ENCODE measurements at places on chromosomes 2 and 18. TPM values are rescaled to one million over a fixed set of nuclear protein-coding genes. Genes with fewer than 3 reads are reported as not detected.

DNA sequence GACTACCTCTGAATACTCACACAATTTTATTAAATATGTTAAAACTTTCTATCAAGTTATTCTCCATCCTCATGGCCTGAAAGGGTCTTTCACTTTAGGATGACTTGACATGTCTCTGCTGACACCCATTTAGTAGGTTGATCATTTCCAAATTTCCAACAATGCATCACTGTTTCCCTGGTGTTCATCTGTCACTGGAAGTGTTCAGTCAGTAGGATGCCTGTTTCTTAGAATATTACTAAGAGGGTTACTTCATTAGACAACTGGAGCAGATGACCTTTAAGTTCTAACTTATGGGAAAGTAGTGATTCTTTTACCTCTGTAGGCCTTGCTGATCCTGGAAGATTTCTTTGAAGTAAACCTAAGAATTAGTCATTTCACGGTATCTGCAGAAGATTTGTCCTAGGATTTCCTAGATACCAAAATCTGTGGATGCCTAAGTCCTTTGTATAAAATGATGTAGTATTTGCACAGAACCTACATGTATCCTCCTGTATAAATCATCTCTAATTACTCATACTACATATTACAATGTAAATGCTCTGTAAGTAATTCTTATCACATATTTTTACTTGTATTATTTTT, 77.7 kb downstream of the MAP3K20 start:
- peaks cover 2% of the 10 kb centered on the region for H3K4me1 ChIP-seq
- H3K4me3 ChIP-seq = no peak overlapping the region
- H3K27me3 ChIP-seq = no peaks in the 10 kb centered on the region

DNA sequence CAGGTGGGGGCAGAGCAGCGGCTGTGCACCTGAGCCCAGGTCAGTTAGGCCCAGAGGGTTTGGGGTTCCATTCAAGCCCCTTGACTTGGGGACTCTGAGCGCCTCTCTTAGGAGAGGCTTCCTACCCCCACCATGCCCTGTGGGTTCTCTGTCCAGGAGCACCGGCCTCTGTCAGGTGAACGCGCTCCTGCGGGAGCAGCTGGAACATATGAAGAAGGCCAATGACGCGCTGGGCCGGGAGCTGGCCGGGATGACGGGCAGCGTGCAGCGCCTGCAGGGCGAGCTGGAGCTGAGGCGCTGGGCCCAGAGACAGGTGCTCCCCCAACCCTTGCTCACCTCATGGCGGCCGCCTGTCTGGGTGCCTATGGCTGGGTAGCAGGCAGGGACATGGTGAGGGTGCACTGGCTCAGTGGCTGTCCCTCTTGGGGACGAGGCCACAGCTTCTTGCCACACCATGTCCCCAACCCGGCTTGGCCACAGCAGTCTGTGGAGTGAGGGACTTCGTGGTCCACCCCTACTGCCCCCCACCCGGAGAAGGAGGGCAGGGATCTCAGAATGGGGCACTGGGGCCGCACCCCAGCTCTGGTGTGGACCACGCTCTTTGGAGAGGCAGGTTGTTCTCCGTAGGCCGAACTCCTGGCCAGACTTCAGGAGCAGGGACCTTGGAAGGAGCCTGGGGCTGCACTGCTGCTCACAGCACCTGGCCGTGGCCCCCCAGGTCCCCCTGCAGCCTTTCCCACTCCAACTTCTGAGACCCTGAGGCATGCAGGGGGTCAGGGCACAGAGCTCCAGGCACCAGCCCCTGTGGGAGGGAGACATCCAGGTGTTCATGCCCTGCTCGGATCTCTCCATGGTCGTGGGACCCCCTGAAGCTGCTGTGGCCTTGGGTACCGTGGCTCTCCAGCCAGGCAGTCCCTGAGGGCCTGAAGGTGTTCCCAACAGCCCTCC, 19.7 kb downstream of the CROCC2 start:
- no peaks in the 10 kb centered on the region for H3K36me3 ChIP-seq
- peak; percentile 54 for DNase-seq
- no peak overlapping the region for H3K27ac ChIP-seq
- H3K27me3 ChIP-seq = no peaks in the 10 kb centered on the region
- H3K4me1 ChIP-seq = peaks cover 20% of the 10 kb centered on the region

GRCh38 chr2:61937886-61938285, 32.4 kb downstream of the COMMD1 start:
- peaks cover 3% of the 10 kb centered on the region for H3K4me1 ChIP-seq
- H3K36me3 ChIP-seq = no peaks in the 10 kb centered on the region
- no peaks in the 10 kb centered on the region for H3K27me3 ChIP-seq
- H3K4me3 ChIP-seq = no peak overlapping the region

DNA sequence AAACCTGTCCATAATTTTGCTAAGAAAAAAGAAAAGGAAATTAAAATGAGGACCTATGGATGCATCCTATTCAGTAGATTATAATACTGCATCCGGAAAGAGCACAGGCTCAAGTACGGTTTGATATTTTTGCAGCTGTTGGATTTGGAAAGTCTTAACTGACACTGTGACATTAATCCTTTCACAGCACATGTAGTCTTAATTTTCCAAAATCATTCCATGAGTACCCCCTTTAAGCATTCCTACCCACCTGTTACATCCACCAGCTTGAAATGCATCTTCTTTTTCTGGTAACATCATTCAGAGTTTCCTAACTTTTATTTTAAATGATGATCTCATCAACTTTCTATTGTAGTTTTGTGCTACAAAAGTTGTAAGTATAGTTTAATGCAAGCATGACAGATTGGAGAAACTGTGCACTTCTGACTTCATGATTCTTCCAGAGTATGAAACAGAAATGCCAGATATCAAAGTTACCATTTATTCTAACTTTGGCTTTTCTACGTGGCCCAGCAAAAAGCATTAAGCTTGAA, 113.5 kb downstream of the ESCO1 start:
- no peak for DNase-seq
- H3K36me3 ChIP-seq = no peaks in the 10 kb centered on the region
- H3K4me1 ChIP-seq = no peaks in the 10 kb centered on the region
- no peaks in the 10 kb centered on the region for H3K27me3 ChIP-seq
- H3K27ac ChIP-seq = no peak overlapping the region
- H3K4me3 ChIP-seq = no peak overlapping the region

The CPLX4 gene
- not detected for total RNA-seq

The HJURP gene
- 1.7 TPM for total RNA-seq
